NCI-H2081 treated with DMSO at 0.1 percent for 48 hours (cell line): ENCODE measurements at places on chromosomes 3 and 15.

GRCh38 chr3:126412841-126413692 is 18.4 kb downstream of the CFAP100 start:
- DNase-seq, result no peak

DNA sequence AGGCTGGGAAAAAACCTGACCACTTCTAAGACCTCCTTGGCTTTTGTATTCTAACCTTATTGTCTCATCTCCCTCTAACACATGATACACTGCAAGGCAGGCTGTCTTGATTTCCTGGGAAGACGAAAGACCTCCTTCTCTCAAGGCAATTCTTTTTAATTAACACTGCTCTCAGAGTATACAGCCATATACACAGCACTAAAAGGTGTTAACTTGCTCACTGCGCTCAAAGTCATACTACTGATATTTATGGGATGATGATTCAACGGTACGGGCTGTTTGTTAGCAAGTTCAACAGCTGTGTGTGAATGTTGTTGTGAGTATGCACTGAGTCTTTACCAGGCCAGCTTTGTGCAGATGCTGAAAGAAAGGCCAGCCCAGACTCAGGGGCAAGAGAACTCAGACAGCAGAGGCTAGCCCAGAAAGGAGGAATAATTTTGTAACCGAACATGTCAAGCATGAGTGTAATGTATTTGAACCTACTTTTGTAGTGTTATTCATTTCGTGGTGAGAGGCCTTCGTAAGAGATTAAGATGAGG is 229.9 kb downstream of the IL5RA start:
- no peak for DNase-seq

- no peak for DNase-seq
Observed at GRCh38 chr15:79561982-79562381, 129.8 kb downstream of the MINAR1 start.

GRCh38 chr3:15228147-15228546 is 22.1 kb downstream of the CAPN7 start:
- DNase-seq, result no peak

DNA sequence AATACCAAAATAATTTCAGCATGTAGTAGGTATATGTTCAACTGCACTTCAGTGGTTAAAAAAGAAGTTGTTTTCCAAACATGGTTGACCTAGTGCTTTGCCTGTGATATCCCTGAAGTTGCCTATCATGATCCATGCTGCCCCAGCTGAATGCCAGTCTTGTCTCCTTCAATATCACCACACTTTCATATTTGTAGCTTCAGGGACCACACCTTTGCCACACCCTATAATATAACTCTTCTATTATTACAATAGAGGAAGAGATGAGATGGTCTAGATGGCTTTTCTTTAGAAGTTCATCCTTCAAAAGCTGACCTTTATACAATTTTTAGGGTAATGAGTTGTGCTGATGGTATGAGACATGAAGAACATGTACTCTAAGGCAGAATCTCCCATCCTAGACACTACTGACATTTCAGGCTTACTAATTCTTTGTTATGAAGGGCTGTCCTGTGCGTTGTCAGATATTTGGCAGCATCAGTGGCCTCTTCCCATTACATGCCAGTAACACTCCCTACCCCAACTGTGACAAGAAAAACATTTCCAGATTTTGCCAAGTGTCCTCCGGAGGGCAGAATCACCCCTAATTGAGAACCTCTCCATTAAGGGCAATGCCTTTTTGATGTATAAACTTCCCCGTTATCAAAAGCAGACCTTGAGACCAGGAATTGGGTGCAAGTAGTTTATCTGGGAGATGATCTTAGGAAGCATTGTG is 76.2 kb upstream of the PLCL2 start:
- no peak for DNase-seq

DNA sequence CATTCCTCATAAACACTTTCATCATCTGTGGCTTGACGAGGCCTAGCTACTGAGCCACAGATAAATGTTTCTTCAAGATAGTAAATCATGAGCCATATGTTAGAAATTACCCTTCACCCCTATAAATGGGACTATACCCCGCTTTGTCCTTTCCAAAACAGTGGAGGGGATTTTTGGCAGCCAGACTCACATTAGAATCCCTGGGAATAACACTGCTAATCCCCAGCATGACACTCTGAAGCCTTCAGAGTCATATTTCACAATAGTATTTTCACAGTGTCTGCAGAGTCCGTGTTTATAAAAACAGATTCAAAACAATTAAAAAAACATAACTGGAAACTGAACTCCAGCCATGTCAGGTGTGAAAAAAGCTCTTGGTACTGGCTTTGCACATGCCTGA is 271.6 kb downstream of the ERC2 start:
- DNase-seq, result no peak

DNA sequence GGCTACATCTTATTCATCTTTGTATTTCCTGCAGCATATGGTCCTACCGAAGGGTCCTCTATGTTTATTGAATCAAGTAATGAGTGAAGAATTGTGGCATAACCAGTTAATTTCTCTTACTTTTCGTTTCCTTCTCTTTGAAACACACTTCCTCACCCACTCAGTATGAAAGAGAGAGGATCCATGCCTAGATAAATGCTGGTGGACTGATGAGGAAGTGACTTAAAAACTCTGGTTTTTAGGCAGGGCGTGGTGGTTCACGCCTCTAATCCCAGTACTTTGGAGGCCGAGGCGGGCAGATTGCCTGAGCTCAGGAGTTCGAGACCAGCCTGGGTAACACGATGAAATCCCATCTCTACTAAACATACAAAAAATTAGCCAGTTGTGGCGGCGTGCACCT is 2.2 kb upstream of the MB21D2 start:
- DNase-seq, result no peak

GRCh38 chr15:62486041-62486440 is 321.0 kb upstream of the C2CD4B start:
- no peak for DNase-seq

GRCh38 chr3:134956395-134956794 is 161.3 kb downstream of the EPHB1 start:
- no peak for DNase-seq

- peak; percentile 59 for DNase-seq
Observed at GRCh38 chr3:141940194-141940776, 63.8 kb downstream of the ATP1B3 start.

- no peak for DNase-seq
Observed at GRCh38 chr3:47909607-47910006, 106.6 kb downstream of the MAP4 start.
